Stimulated activated CD4-positive, alpha-beta T cell treated with anti-CD3 and anti-CD28 coated beads, TNF-alpha, amount 100 ng/mL, for 48 hours (primary cell): ENCODE measurements at places on chromosomes 2 and 18.

DNA sequence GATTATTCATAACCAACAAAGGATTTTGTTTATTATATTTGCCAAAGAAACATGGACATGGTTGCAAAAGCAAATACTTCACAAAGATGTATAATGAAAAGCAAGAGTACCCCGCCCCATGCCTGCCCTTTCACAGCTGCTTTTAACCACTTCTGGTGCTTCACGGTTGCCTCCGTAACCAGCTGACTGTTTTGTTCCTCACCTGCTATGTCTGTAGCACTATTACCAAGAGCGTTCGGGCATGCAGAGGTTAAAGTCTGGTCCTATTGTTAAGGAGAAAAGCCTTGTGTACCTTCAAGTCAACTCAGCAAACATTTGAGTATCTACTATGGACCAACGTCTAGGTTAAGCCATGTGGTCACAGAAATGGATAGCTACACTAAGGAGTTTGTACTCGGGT lies 115.2 kb upstream of the FOSL2 start:
- no peak for DNase-seq

DNA sequence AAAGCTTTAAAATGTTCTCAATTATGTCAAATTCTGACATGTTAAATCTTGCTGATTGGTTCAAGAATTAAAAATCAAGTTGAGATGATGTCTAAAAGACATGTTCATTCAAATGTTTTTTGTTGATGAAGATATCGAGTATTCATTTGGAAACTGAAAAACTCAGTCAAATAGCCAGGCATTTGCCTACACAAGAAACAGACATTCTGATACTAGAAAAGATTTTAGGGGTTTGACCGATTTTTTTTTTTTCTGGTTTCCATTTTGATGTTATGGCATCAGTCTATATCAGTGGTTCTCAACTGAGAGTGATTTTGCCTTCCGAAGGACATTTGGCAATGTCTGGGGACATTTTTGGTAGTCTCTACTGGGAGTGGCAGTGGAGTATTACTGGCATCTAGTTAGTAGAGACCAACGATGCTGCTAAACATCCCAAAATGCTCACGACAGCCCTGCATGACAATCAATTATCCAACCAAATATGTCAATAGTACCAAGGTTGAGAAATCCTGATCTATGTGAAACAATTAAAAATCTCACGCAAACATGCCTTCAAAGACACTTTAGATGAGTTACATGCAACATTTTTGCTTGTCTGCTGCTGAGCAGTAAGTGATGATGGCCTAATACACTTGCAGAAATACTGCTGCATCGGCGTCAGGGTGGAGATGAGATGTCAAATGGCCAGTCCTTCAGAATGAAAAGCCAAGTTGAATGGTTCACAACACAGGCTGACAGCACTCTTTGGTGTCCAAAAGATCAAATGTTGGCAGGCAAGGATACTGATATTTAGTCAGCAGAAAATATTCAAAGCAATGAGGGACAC lies 12.5 kb downstream of the RASGRP3 start:
- DNase-seq, result no peak

DNA sequence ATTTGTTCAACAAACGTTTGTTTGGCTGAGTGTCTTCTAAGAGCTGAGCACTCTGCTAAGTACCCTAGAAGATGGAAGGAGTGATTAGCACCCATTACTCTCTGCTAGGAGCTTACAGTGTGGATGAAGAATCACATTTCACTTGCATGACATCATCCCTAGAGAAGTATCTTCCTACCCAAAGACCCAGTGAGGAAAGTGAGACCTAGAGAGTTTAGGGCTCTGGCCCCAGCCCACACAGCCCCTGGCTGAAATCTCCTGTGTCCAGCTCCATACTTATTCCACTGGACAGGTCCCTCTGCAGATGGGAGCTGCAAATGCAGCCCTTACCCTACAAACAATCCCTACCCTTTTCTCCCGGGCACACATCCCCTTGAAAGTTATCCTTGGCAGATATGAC lies 26.8 kb upstream of the EPAS1 start:
- DNase-seq, result no peak

DNA sequence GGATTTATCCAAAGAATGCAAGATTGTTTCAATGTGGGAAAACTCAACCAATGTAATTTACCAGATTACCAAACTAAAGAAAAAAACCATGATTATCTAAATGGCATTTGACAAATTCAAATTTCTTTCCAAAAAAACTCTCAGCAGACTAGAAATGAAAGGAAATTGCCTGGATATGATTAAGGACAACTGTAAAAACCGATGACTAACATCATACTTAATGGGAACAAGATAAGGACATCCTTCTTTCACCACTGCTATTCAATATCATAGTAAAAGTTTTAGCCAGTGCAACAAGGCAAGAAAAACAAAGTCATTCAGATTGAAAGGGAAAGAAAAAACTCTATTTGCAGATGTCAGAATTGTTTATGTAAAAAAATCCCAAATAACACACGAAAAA lies 4.4 kb upstream of the CCDC150 start:
- DNase-seq, result no peak
